ENCODE measurements at places on chromosomes 16 and 17.

DNA sequence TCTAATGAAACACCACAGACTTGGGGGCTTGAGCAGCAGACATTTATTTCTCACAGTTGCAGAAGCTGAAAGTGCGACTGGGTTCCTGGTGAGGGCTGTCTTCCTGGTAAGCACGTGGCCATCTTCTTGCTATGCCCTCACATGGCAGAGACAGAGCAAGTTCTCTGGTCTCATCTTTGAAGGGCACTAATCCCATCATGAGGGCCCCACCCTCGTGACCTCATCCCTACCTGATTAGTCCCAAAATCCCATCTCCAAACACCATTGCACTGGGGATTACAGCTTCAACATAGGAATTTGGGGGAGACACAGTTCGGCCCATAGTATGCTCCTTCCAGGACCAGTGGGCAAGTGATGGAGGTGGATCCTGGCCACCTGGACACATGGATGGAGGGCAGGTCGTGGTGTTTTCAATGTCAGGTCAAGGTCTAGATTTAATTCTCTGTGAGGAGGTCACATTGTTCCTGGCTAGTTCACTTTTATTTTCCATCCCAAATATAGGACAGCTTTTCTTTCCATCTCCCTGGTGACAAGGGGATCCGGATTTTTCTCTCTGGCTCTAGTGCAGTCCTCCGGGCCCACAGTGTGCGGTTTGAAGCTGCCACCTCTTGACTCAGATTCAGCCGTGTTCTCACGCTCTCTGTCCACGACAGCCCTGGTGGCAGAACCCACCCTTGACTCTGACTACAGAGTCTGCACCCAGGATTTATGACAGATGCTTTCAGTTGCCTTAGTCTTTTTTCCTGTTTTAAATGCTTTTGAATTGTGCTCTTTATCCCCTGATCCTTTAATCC lies 160.5 kb upstream of the NOL11 start:
- DNase-seq = no peak

GRCh38 chr16:12737563-12737962 lies 66.1 kb downstream of the CPPED1 start:
- no peak for DNase-seq

DNA sequence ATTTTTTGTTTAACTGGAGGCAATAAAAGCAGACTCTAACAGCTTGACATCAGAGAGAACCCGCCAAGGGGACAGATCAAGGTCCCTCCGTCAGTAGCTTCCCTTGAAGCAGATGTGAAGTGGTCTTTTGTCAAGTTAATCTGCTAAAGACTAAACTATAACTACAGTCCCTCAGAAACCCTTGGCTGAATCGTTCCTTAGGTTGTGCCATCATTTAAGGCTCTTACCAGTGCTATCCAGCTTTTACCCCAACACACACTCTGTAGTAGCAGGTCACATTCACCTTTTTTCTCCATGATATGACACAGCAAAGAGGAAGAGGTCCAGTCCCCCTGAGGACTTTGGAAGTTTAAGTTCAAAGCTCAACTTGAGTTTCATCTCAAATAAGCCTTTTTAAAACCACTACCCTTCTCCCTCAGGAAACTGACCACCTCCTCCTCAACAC lies 49.7 kb downstream of the ERN1 start:
- DNase-seq = no peak

- DNase-seq = no peak
Measured at GRCh38 chr16:57664662-57665025, 3.5 kb upstream of the ADGRG3 start.

DNA sequence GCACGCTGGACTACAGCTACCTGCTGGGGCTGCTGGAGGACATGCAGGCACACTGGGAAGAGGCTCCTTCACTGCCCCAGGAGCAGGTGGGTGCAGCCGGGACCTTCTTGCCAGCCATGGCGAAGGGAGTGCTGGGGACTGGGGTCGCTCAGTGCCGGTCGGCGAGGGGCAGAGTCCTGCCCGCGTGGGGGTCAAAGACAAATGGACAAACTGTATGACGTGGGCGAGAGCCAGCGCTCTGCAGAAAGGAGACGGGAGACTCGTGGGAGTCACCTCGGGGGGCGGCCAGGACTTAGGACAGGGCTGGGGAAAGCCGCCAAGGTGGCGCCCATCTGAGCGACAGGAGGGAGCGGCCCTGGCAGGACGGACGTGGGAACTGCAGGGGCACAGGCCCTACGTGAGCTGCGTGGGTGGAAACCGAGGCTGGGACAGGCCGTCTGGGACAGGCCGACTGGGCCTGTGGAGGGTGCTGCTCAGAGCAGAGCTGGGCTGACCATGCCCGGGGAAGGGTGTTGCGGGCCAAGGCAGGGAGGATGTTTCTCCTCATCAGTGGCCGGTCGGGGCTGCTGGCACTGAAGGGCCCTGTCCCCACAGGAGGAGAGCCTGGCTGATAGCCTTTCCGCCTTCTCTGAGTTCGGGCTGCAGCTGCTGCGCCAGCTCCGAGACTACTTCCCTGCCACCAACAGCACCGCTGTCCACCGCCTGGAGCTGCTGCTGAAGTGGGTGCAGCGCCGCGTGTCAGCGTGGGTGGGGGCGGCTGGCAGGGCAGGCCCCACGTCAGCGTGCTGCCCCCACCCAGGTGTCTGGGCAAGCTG lies 8.0 kb downstream of the TSR3 start:
- no peak for DNase-seq

GRCh38 chr17:32483451-32484019 lies 3.3 kb upstream of the CDK5R1 start:
- DNase-seq = peak; percentile 68

- DNase-seq = no peak
Measured at GRCh38 chr17:29731589-29731929, 108.8 kb upstream of the CORO6 start.

DNA sequence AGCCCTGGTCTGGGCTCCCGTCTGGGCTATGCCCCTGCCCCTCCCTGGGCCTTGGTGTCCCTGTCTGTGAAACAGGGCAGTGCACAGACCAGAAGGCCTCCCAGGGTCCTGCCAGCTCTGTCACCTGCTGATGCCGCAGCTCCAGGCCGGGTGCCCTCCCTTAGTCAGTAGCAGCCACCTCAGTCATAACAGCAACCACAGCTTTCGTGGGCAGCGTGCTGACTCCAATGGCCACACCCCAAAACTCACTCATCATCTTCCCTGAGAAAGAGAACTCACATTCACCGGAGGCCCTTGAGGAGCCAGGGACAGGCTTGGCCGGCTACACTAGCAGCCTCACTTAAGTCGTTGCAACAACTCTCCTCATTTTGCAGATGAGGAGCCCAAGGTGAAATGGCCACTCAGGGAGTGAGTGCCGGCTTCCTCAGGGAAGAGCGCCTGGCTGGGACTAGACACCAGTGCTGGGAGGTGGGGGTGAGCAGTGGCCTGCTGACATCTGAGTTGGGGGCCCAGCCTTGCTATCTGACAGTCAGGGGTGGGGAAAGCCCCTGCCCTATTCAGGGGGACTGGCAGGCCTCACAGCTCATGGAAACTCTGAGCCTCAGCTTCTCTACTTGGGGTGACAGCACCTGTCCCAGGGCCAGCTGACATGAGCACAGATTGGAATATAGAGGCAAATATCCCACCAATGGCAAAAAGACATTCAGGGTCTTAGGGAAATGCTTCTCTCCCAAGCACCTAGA lies 22.6 kb downstream of the SLC5A10 start:
- no peak for DNase-seq

- DNase-seq = peak; percentile 27
Measured at GRCh38 chr17:28426081-28426519, 20.1 kb upstream of the SLC46A1 start.

DNA sequence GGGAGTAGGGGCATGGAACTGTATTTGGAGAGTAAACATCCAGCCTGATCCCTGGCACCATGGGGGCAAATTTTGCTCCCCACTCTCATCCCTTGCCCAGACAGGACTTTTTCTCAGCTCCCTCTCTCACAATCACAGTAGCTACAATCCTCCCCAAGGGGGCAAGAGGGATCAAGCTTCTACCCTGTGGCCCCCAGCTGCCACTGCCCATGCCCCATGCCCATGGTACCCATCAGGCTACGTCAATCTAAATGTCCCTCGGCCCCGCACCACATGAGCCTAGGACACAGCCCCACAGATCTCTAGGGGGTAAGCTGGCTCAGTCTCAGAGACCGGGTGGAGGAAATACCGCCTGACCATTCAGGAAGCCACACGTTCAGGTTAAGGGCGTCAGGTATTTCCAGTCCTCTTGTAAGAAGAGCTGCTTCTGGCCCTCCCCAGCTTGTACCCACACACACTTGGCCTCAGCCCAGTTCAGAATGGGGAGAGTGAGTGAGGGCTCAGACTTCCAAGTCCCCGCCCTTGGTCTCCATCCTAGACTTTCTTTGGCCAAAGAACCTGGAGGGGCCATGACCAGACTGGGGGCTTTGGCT lies 1.8 kb downstream of the CACNB1 start:
- DNase-seq = no peak

DNA sequence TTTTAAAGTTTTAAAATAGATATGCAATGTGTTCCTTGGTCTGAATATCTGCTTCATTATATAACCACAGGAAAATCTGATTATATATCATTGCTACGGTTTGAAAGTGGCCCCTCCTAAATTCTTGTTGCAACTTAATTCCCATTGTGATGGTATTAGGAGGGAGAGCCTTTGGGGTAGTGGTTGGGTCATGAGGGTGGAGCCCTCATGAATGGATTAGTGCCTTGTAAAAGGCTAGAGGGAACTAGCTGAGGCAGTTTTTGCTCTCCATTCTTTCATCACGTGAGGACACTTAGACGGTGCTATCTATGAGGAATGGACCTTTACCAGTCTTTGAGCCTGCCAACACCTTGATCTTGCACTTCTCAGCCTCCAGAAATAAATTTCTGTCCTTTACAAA lies 7.6 kb downstream of the ABCA6 start:
- DNase-seq = no peak

DNA sequence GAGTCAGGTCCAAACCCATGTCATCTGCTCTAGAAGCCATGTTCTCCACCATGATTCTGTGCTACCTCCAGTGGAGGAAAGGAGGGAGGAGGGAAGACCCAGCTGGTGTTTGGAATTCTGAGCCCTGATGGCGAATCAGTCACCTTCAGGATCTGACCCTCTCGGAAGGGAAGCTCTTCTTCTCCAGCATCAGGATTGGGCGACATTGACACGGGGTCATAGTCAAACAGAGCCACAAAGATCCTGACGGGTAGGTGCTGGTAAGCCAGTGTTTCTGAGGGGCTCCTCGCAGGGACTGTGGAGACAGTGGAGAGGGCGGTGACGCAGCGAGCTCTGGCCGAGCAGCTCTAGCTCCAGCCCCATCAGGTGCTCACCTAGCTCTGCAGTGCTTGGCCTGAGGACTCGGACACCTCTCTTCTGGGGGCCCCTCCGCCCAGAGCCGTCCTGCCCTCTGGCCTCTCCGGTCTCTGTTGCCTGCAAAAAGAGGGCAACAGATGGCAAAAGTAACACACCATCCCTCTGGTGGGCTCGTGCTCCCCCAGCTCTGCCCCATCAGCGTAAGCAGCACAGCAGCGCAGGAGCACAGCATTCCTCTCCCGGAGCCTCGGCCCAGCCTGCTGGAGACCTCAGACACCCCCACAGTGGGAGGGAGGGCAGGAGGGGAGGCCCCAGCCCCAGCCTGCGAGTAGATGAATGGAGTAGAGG lies 21.0 kb downstream of the TSPOAP1 start:
- DNase-seq = no peak

DNA sequence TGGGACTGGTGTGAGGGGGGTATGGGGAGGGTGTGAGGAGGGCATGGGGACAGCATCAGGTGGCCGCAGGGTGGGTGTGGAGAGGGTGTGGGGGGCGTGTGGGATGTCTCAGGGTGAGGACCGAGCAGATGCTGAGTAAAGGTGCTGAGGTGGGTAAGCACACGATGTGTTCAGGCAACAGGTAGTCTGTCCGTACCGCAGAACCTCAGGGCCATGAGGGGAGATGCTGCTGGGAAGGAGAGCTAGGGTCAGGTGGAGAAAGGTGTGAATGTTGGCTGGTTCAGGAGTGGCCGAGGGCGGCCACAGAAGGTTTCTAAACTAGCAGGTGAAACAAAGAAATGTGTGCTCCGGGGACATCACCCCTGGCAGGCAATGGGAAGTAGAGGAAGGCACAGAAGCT lies 80.0 kb upstream of the CDH5 start:
- no peak for DNase-seq

Measured in KBM-7 (cell line).